ENCODE measurements at places on chromosomes 13 and 19.

GRCh38 chr13:107518292-107518691, 697.0 kb downstream of the LIG4 start:
- DNase-seq: no peak

DNA sequence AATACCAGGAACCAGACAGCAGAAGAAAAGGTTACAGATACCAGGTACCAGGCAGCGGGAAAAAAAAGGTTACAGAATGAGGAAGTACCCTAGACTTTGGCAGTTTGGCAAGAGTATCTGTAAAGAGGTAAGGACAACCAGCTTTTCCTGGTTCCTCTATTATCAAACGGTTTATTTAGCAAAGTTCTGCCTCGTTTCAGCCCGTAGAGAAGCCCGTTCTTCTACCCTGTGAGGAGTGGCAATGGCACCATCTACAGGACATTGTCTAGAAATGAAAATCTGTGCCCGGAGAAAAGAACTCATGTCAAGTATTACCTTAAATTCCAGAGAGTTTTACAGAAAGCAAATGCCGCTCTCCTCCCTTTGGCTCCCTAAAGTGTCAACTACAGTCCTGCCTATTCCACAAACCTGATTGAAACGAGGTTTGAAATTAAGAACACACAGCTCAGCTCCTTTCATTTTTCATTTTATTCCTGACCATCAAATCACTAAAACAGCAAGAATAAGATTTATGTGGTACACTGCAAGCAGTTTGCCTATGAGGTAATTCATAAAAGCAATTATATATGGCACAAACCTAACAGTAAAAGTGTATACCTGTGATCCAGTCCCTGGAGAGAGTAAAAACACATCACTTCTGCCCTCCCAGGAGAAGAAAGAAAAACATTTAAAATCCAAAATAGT, 226.3 kb downstream of the SLC7A1 start:
- no peak for DNase-seq

DNA sequence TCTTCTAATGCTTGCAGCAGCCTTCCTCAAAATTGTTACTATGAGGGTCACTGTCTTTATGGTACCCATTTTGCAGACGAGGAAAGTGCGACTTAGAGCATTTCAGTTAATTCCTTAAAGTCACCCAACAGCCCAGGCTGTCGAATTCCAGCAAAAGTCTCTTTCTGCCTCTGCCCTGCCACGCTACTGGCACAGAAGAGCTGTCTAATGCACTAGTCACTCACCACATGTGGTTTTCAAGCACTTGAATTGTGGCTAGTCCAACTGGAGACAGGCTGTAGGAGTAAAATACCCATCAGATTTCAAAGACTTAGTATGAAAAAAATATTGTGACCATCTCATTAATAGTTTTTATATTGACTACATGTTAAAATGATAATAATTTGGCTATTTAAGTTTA, 1.7 kb downstream of the FPR1 start:
- no peak for DNase-seq

- no peak for DNase-seq
Observed at GRCh38 chr13:84649853-84650252, 767.6 kb upstream of the SLITRK1 start.

DNA sequence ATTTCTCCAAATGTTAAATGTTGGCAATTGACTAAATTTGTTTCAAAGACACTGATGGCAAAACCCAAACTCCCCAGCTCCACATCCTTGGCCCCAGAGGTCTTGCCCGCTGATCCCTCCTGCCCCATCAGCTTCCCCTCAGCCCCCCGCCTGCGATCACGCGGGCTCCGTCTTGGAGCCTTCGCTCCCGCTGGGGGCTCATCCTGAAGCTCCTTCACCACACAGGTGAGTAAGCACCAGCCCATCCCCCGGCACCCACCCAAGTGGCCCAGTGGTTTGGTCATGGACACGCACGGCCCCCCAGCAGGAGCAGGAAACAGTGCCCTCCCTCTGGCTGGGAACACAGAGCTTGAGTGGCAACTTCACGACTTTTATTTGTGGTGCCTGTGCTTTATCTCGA, 14.9 kb downstream of the EPS8L1 start:
- DNase-seq: no peak

DNA sequence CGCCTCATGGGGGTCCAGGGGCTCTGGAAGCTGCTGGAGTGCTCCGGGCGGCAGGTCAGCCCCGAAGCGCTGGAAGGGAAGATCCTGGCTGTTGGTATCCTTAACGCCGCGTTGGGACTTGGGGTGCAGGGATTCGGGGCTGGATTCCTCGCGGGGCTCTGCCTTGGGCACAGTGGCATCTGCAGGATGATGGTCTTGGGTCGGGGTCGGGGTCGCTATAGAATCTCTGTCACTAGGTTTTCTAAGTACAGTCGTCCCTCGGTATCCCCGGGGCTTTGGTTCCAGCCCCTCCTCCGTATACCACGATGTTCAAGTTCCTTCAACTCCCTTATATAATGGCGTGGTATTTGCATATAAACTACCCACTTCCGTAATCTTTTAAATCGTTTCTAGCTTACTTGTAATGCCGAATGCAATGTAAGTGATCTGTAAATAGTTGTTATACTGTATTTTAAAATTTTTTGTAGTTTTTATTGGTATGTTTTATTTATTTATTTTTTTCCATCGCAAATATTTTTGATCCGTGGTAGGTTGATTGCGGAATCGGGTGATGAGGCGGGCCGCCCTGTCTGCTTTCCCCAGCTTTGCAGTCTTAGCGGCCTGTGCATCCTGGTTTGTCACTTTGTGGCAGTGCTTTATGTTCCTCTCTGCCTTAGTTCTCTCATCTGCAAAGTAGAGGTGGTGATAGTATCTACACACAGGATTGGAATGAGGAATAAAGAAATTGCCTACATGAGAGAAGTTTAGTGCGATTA, 606 bp downstream of the ERCC5 start:
- peak; percentile 42 for DNase-seq

GRCh38 chr19:33348301-33349010, 25.1 kb upstream of the CEBPG start:
- DNase-seq: no peak

DNA sequence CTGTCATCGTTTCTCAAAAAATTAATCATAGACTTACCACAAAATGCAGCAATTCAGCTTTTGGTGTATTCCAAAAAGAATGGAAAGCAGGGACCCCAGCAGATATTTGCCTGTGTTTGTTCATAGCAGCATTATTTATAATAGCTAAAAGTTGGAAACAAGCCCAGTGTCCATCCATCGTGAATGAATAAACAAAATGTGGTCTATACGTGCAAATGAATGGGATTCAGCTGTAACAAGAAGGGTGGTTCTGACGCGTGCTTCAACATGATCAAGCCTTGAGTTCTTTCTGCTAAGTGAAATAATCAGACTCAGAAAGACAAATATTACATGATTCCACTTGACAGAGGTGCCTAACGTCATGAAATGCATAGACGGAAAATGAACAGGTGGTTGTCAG, 36.4 kb downstream of the PSG11 start:
- no peak for DNase-seq

DNA sequence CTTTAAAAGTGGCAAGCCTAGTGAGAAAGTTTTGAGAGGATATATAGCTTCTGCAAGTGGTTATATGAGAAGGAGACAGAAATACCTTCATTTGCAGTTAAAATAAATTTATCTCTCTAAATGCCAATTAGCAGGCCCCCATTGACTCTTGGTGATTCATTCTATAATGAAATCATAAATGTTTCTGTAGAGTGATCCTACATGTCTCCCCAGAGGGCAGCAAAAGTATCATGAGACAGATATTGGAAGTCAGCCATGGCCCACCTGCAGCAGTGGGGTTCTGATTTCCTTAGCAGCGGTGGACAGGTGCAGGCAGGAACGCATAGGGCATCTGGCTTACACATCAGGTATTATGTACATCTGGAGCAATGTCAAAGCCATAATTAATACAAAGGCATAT, 385.4 kb upstream of the SLC10A2 start:
- no peak for DNase-seq

DNA sequence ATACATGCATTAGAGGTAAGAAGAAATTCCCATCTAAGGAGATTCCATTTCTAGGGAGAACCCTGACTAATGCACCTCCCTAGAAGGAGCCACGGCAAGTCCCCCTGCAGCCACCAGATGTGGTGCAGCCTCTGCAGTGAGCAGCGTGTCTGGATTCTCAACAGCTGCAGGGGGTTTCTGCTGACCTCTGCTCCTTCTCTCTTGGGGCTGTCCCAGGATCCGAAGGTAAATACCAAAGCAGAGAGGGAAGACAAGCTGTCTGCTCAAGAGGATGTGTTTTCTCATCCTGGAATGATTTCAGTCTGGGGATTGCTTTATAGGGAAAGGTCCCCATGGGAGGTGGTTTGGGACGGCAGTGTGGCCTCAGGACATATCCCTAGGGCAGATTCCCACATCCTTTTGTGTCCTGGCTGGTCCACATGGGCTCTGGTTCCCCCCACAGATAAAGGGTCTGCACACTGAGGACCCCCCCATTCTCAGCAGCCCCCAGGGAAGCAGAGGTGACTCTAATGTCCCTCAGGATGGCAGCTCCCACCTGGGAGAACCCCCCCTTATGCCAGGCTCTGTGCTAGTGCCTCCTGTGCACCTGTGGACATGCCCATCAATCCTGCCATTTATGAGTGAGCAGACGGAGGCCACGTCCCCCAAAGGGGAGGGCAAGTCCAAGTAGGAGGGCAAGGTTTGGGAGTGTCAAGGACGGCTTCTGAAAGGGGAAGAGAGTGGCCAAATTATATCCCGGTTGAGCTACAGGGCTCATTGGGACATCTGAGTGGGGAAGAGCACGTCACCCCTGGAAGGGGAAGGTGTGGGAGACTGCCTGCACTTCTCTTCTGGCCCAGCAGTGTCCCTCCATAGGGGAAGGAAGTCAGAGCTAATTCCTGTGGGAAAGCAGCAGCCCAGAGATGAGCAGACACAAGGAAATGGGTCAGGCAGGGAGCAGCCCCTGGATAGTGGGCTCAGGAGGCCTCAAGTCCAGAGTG, 10.2 kb upstream of the OR10H5 start:
- DNase-seq: no peak

- DNase-seq: no peak
Observed at GRCh38 chr13:36344173-36344572, 2.0 kb downstream of the SPART start.

- DNase-seq: no peak
Observed at GRCh38 chr19:43450545-43450997, 14.8 kb downstream of the LYPD3 start.

DNA sequence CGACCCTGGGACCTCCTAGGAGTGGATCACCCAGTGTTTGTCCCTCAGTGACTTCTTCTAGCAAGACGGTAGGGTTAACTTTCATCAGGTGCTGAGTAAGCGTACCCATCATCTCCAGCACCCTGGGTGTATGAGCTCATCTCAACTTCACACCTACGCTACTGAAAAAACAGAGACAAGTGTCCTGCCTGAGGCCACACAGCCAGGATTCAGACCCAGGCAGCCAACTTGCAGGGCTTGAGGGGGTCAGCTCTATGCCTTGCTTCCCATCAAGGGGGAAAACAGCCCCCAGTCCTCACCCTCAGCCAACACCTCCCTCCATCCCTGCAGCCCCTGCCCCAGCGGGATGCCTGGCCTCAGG, 4.6 kb downstream of the TLE2 start:
- no peak for DNase-seq

- peak; percentile 57 for DNase-seq
Observed at GRCh38 chr13:26184791-26185250, 37.3 kb downstream of the RNF6 start.

DNA sequence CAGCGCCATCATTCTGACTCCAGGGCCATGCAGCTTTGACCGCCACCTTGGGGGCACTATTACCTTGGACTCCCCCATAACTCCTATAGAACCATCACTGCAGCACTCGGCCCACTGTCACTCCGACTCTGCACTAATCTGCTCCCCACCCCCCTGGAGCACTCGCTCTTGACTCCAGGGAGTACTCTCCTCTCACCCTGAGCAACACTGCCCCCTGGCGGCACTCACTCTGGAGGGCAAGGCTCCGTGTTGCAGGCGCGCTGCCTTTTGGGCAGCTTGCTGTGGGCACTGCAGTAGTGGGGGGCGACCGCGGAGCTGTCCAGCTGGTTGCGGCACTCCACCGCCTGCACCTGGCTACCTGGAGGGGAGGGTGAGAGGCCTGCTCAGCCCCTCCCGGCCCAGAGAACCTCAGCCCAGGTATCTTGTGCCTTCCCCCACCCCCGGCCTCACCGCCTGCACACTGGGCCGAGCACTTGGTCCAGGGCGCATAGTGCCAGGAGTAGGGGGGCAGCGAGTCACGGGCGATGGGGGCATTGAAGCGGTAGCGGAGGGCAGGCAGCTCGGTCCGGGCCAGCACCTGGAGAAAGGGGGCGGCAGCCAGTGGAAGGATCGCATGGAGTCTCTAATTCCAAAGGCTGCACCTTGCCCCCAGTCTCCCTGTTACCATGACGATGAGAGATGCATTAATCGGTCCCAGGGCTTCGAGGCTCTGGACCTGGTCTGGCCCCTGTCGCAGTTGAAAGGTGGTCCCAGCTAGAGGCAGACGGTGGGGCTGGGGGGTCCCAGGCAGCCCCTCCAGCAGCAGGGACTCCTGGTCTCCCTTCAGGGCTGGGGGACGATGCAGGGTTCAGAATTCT, 8.9 kb upstream of the MYO1F start:
- DNase-seq: peak; percentile 44

GRCh38 chr13:31591642-31592233, 147.6 kb upstream of the RXFP2 start:
- DNase-seq: no peak

GRCh38 chr19:13154241-13154778, 4.1 kb downstream of the IER2 start:
- DNase-seq: peak; percentile 50

DNA sequence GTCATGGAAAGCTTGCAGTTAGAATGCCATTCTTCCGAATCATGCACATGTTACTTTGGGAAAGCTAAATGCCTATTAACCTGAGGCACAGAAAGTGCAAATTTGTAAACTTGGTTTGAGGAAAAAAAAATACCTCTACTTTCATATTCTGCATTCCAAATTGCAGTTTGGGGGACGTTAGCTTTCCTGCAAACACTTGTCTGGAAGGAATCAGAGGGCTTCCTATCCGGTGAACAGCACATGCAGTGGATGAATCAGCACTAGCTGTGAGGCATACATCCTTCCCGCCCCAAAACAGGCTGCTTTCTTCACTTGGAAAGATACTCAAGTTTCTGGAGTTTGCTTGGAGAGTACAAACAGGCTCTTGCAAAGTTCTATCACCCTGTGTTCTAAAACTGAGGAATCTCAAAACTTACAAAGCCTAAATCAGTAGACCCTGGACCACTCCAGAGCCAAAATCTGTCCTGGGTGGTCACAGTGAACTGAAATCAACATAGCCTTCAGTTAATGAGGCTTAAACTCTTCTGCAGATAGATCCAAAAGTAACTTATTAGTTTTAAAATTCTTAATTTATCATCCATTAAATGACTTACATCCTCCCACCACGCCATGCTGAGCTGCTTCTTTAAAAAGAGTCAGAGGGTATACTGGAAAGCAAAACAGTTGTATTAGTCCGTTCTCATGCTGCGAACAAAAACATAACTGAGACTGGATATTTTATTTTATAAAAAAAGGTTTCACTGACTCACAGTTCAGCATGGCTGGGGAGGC, 802.3 kb upstream of the ARGLU1 start:
- DNase-seq: no peak

All from activated T-helper 2 cell treated with anti-CD3 and anti-CD28 coated beads, Interferon-gamma antibody, Interleukin-2, Interleukin-4, amounts not matched to agents 10 μg/mL and 5 μg/mL and 100 μg/mL, durations not matched to agents 14 hours and 24 hours and 36 hours (primary cell).